H9 (cell line): ENCODE measurements at places on chromosomes 3 and 15. TPM values are rescaled to one million over a fixed set of nuclear protein-coding genes. Genes with fewer than 3 reads are reported as not detected.

The ADAMTS17 gene
- total RNA-seq: 2.6 and 2.9 TPM in 2 replicates

The PPP4R2 gene
- 123 and 132 TPM in 2 replicates for total RNA-seq

- H3K27me3 ChIP-seq: no peaks in the 10 kb centered on the region
- H3K4me3 ChIP-seq: no peak overlapping the region
- no peak overlapping the region for H3K27ac ChIP-seq
- H3K4me1 ChIP-seq: no peaks in the 10 kb centered on the region
- DNase-seq: no peak
These were observed 11.7 kb upstream of the ARL14 start for GRCh38 chr3:160665231-160665630.

GRCh38 chr3:49928481-49929017 is 1.1 kb downstream of the MON1A start:
- no peak overlapping the region for H3K27ac ChIP-seq
- no peak for DNase-seq
- no peaks in the 10 kb centered on the region for H3K27me3 ChIP-seq
- H3K4me1 ChIP-seq: no peaks in the 10 kb centered on the region

GRCh38 chr15:91284758-91285466 is 184.9 kb downstream of the SV2B start:
- H3K36me3 ChIP-seq: no peaks in the 10 kb centered on the region
- no peaks in the 10 kb centered on the region for H3K4me1 ChIP-seq
- H3K27me3 ChIP-seq: no peaks in the 10 kb centered on the region
- H3K4me3 ChIP-seq: no peak overlapping the region
- no peak overlapping the region for H3K27ac ChIP-seq

- no peak overlapping the region for H3K4me3 ChIP-seq
- H3K36me3 ChIP-seq: no peaks in the 10 kb centered on the region
- no peak for DNase-seq
- no peaks in the 10 kb centered on the region for H3K27me3 ChIP-seq
- H3K27ac ChIP-seq: no peak overlapping the region
These were observed 29.8 kb downstream of the RARB start for GRCh38 chr3:25457671-25458419.

The SHF gene
- total RNA-seq: 21.7 and 22.3 TPM in 2 replicates

- no peaks in the 10 kb centered on the region for H3K36me3 ChIP-seq
- H3K4me3 ChIP-seq: no peak overlapping the region
- DNase-seq: no peak
- H3K27me3 ChIP-seq: no peaks in the 10 kb centered on the region
- no peaks in the 10 kb centered on the region for H3K4me1 ChIP-seq
These were observed 126.4 kb upstream of the FAM3D start for GRCh38 chr3:58792921-58793451.
